ENCODE measurements at places on chromosomes 5 and 9.

DNA sequence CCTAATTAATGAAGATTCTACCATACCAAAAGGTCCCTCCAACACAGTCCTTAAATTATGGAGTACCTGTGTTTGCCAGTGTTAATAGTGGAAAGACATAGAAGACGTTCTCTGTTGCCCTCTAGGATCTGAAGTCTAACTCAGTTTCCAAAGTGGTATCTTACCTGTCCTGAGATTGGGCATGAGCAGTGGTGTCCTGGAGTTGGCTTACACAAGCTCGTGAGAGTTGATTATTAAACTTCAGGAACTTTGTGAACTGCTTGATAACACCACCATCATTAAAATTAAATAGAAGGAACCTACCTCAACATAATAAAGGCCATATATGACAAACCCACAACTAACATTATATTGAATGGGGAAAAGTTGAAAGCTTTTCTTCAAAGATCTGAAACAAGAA is 60.9 kb upstream of the SMARCA2 start:
- no peak for DNase-seq

DNA sequence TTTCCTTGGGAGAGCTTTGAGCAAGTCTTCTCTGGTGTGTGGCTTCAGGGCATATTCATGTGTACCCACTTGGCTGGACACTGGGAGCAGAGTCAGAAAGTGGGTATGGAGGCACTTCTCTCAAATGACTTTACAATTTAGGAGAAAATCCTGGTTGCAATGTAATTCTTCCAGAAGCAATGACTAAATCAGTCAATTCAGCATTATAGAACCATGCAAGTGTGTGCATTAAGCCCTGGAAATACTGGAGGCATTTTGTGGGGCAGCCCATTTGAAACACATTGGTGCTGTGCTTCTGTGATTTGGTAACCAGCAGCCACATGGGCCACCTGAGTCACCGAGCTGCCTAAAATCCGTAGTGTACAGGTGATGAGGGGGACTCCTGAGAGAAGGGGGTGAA is 94.6 kb upstream of the TAS2R1 start:
- no peak for DNase-seq

DNA sequence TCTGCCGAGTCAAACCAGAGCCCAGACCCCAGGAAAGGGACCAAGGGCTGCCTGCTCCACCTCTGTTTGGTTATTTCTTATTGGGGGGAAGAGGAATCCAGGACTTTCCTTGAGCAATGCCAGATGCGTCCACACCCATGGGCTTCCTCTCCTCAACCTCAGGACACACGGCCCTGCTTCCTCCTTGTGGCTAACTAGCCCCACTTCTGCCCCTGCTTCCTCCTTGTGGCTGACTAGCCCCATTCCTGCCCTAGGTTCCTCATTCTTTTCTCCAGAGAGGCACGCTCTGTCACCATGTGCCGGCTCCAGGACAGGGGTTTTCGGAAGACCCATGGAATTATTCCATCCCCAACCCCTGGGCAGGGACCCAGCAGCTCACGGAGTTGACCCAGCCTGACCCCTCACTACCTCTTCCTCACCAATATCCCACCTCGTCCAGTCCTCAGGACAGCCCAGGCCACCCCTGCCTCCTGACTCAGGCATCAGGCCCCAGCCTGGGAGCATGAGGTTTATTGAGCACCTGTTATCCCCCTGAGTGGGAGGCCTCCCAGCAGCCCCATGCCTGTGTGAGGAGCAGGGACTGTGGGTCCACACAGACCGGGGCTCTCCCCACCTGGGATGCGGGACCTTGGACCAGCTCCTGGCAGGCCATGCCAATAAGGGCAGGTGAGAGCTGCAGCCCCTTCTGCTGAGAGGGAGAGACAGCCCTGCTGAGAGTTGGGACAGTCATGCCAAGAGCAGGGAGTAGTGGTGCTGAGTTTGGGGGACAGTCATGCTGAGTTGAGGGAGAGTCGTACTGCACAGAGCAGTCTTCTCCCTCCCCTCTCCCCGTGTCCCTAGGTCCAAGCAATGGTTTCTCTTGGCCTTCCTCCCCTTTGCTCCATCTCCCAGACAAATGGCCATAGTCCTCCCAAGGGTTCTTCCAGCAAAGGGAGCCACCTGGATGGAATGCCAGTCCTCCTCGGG is 11.8 kb upstream of the FCN1 start:
- no peak for DNase-seq

DNA sequence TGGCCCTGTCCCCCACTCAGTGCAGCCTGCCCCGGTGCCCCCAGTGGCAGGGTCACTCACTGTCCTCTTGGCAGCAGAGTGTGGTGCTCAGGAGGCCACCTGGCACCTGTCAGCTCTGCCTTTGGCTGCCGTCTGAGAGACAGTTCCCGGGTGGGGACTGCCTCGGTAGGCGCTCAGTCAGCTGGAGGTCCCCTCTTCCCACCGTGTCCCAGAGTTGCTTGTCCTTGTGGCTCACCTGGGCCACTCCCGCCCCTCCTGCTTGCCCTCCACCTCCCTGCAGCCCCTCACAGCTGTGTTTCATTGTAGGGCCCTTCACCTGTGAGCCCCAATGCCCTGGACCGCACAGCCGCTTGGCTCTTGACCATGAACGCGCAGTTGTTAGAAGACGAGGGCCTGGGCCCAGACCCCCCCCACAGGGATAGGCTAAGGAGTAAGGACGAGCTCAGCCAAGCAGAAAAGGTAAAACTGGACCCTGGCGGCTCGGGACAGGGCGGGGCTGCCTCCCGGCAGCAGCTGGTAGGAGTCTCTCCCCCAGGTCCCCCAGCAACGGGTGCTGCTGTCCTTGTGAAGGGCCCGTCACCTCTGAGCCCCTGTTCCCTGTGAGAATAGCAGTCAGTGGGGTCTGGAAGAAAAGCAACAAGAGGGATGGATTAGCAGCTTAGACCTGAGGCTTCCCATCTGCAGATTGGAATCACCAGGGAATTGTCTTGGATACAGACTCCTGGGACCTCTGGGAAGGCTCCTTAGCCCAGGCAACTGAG is 122.7 kb downstream of the DAB2IP start:
- no peak for DNase-seq

GRCh38 chr5:17398866-17399835 is 98.9 kb upstream of the TAF11L2 start:
- DNase-seq, result no peak
